NCI-H526 (cell line): ENCODE measurements at places on chromosomes 12 and 14.

GRCh38 chr12:69095765-69096477 lies 143.4 kb upstream of the CPSF6 start:
- DNase-seq = no peak

GRCh38 chr14:95003099-95003960 lies 154.0 kb downstream of the DICER1 start:
- no peak for DNase-seq

GRCh38 chr12:103811791-103812190 lies 29.2 kb downstream of the NT5DC3 start:
- DNase-seq = no peak

GRCh38 chr14:55277972-55278740 lies 6.9 kb downstream of the FBXO34 start:
- no peak for DNase-seq

DNA sequence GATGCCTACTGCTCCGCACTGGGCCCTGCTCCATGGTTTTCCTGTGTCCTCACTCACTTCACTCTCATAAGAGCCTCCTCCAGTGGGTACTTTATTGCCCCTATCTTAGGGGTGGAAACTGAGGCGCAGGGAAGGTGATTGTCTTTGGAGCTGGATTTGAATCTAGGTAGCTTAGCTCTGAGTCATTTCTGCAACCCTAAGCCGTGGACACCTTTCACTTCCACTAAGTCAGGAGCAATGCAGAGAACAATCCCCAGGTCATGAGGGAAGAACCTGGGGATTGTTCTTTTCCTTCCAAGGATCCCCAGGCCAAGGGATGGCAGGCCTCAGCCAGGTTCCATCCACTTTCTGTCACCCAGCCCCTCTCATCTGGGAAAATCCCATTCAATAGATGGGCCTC lies 20.3 kb downstream of the VDR start:
- no peak for DNase-seq

DNA sequence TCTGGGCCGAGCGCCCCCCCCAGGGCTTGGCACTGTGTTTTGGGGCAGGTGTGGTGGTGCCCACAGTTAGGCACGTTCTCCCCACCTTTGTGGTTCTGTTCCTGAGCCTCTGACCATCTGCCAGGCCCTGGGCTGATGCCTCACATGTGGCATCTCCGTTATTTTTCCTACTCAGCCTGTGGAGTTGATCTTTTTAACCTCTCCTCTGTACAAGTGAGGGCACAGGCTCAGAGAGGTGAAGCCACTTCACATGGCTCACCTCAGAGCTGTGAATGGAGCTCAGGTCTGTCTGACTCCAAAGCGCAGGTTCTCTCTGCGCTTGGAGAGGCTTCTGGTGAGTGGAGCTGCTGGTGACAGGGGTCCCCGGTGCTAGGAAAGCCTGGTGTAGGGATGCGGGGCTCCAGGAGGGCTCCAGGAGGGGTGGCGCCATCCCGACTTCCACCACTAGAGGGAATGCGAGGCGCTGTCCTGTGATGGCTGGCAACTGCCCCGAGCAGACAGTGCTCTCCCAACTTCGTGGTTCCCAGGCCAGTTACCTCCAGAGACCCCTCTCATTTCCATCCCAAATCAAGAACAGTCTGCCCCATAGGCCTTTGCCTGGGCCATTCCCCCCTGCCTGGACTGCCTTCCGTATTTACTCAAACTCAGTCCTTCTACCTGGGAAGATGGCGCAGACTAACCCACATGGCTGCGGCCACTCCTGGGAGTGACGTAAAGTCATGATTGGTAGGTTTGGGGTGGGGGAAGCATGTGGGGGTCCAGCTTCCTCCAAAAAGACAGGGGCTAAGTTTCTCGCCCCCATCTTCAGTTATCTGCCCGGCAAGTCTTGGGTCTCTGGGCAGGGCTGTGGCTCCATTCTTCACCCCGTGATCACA lies 9.9 kb downstream of the BCL7A start:
- DNase-seq = no peak

- DNase-seq = peak; percentile 5
Measured at GRCh38 chr12:71731439-71732356, 23.0 kb upstream of the RAB21 start.
